ENCODE measurements at places on chromosomes 6 and 20.

DNA sequence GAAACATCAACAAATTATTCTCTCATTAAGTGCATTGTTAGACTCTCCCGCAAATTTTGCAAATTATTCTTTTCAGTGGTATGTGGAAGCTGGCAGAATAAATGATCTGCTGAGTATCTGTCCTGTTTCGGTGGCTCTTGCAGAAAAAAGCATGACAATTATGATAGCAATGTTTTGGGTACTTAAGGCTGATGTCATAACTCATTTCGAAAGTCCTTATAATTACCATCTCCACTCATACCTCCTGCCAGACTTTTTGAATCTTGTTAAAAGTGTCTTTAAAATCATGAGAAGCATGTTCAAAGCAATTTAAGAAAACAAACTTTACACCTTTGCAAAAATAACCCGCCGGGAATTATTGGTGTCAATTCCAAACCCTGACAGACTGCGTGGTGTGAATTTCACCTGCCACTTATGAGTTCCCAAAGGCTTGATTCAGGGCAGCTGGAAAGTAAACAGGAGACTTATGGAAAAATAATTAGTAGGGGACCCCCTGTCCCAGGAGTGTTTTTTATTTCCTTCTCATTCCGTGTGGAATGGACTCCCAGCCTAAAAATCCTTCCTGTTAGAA, 87.6 kb upstream of the E2F3 start:
- no peak for DNase-seq

DNA sequence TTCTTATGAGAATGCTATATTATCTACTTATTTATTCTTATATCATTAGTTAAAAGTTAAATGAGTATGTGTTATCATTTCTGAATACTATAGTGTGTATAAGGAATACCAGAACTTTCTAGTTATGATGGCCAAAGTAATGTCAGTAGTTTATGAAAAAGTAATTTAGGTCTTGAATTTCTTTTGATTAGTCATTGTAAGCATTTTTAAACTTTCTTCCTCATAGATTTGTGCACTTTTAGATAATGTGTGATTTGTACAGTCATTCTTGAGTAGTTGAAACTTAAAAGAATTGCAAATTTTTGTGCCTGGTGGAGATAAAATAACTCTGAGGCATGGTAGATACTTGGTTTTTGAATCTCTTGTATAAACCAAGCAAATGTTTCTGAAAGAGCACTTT, 311.3 kb downstream of the CDKAL1 start:
- DNase-seq, result no peak

DNA sequence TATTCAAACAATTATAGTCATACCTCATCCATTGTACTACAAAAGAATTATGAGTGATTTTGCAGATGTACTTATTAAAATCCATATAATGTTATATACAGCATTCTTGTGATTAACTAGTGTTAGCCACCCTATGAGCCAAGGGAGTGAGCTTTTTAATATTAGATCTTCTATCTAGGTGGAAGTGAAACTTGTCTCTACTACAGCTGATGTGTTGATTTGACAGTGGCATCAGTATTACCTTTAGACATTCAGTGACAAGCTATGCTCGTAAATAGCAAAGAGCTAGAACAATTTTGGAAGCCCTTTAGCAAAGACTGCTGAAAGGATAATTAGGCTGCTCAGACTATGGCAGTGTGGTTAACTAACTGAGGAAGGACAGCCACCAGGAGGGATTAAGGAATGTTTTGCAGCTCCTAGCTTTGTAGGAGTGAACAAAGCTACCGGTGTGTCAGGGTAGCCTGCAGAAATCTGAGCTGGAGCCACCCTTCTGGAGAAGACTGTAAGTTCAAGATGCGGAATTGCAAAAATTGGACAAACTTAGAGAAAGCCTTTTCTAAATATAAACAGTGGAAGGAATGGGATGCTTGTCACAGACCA, 73.7 kb downstream of the AFG1L start:
- DNase-seq, result no peak

DNA sequence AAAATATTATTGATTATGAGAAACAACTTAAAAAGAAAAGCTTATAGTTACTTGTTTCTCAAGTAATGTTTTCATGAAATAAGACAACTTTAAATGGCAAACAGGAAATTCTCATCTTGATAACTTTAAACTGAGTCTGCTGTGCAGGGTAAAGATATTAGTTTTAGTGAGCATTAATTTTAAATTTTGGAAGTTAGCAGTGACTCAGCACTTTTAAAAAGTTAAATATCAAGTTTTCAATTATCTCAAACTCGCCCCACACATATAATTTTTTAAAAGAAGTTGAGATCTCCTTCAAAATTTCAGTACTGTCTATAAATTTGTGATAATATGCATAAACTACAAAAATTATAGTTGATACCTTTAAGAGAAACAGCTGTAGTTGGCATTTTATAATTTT, 337.3 kb upstream of the NT5E start:
- no peak for DNase-seq

DNA sequence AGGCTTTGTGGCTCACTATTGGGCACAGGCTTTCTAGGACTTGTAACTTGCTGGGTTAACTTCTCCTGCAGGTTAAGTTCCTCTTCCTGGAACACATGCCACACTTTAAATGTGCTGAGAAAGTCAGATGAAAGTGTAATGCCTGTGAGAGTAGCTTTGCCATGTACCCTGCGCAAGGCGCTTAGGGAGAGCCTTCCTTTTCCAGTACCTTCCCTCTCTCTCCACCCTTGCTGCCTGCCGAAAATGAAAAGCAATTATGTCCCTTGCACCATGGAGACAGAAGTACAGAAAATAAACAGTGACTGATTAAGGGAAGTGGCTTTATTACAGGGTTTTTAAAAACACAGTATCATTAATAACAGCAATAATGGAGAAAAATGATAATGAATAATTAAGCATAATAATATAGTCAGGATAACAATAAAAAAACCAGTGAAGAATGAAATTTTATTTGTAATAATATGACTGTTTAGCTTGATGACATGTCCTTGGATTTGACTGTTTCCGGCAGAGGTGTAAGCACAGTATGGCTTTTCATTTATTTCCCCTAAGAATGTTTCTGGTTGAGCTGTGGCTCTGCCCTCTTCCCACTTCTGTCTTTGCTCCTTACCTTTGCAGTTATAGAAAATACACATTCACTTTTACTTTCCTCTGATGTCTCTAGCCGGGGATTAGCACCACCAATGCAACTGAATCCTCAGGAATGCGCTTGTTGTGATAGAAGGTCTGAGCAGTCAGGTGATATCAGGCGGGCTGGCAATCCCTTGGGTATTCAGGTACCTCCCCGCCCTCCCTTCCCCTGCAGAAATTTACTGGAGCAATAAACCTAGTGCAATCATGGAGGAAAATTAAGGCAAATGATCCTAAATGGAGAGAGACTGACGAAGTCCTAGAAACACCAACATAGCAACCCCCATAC, 472.3 kb upstream of the CITED2 start:
- DNase-seq, result no peak

DNA sequence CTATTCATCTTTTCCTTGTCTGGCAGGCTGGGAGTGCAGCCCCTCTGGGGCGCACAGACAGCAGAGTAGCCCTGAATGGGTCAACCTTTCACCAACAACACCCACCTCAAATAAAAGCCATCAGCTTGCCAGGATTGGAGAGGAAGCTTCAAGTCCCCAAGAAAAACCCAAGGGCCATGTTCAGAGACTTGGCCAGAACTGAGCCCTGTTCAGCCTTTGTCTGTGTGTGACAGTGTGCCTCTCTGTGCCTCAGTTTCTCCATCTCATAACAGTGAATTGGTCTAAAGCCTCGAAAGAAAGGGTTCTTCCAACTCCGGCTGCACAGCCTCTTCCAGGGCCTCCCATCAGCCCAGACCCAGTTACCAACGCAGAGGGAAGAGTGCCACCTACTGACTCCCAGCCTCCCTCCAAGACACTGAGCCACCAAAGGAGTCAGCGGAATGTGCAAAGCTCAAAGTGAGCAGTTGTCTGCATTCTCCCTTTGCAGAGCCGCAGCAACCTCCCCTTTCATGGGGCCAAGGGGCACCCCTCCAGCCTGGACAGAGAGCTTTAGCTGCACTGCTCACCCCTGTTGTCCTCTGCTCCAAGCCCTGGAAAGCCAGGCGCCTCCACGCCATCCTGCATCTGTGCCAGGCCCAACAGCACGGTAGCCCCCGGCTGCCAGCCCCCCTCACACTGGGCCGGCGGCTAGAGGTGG, 82.7 kb upstream of the TOP1 start:
- DNase-seq, result no peak

GRCh38 chr6:11111769-11112437, 378 bp upstream of the ERVFRD-1 start:
- DNase-seq, result no peak

GRCh38 chr6:111129013-111129412, 41.7 kb downstream of the SLC16A10 start:
- DNase-seq, result no peak

- DNase-seq, result no peak
These were observed 2.7 kb downstream of the OLIG3 start for GRCh38 chr6:137491478-137491877.

DNA sequence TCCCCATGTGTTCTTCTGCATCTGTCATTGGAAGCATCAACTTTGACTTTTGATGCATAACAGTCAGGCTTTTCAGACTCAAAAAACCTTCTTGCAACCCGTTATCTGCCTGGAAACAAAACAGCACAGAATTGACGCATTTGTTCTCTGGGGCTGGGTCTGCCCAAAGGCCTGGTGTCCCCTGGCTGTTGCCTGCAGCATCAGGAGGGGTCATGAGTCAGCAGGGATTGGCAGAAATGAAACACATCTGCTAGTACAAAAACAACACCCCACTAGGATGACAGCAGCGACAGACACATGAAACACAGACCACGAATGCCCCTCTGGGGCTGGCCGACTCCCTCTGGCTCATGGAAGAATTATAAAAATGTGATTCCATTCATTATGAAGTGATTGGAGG, 157.6 kb upstream of the INSM1 start:
- peak; percentile 2 for DNase-seq

GRCh38 chr20:37733416-37733815, 39.6 kb downstream of the CTNNBL1 start:
- DNase-seq, result no peak

DNA sequence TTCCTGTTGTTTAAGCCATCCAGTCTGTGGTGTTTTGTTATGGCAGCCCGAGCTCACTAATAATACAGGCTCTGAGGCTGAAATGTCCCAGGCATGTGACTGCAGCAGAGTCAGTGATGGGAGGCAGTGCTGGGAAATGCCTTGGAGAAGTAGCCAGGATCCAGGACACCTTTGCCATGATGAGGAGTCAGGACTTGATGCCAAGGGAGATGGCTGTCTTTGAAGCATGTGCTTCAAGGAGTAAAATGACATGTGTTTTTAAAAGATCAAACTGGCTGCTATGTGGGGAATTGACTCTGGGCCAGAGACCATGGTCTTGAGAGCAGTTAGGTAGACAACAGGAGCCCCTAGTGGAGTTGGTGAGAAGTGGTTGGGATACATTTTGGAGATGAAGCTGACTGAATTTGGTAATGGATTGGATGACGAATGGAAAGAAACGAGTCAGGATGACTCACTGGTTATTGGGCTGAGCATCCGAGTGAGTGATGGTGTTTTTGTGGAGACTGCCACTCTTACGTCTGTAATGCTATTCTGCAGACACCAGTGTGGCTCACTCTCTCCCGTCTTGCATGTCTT, 322.2 kb downstream of the PLCB1 start:
- DNase-seq, result peak; percentile 74

- no peak for DNase-seq
These were observed 28.2 kb downstream of the NDRG3 start for GRCh38 chr20:36717657-36718056.

DNA sequence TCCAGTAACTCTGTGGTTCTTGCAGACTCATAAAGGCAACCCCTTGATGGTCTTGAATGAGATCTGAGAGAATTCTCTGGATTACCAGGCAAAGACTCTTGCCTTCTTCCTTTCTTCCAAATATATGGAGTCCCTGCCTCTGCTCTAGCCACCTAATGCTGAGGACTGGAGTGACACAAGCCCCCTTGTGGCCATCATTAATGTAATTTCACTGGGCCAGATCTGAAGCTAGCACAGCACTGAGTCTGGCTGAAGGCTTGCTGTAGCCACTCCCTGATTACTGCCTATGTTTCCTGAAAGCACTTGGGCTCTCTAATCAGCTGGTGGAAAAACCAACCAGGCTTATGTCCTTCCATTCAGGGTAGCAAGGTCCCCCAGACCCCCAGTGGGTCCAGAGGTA, 559.3 kb upstream of the IRAK1BP1 start:
- no peak for DNase-seq

DNA sequence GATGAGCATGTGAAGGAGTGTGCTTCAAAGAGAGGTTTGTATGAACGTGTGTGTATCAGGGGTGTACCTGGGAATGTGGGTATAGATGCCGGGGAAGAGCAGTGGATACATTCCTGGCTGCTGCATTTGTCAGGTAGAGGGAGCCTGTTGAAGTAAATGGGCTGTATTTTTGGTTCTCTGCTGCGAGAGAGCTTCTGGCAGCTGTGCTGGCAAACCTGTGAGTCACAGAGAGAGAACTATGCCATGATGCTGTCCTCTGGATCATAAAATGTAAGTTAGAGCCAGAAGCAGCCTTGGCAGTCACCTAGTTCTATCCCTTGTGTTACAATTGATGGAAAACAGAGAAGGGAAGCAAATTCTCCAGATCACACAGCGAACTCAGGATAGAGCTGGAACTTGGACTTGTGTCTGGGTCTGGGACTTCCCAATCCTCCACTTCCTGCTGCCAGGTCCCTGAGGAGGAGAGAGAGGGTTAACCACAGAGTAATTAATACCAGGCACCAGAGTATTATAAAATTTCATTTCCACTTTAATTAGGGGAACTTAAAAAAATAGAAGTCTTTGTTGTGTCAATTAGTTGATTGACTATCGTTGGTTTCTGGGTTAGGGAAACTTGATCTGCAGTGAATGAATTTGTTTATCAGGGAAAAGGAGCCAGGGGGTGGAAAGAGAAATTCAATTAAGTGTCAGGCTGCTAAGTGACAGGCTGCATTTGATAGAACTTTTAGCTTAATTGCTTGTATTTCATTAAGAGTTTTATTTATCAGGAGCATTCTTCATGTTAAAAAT, 41.1 kb upstream of the GTSF1L start:
- no peak for DNase-seq

- no peak for DNase-seq
These were observed 115.8 kb downstream of the TRERF1 start for GRCh38 chr6:42335896-42336295.

- DNase-seq, result no peak
These were observed 13.4 kb downstream of the EDEM2 start for GRCh38 chr20:35133735-35134134.

DNA sequence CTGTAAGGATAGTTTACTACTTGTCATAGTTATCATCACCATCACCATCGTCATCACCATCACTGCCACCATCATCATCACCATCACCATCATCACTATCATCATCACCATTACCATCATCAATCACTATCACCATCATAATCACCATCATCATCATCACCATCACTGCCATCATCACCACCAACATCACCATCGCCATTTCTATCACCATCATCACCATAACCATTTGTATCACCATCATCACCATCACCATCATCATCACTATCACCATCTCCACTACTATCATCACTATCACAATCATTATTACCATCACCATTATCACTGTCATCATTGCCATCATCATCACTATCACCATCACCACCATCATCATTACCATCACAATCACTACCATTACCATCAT, 655.5 kb upstream of the DEFB115 start:
- no peak for DNase-seq

Data from GM04503 (cell line).